ENCODE measurements at places on chromosomes 1 and 21.

DNA sequence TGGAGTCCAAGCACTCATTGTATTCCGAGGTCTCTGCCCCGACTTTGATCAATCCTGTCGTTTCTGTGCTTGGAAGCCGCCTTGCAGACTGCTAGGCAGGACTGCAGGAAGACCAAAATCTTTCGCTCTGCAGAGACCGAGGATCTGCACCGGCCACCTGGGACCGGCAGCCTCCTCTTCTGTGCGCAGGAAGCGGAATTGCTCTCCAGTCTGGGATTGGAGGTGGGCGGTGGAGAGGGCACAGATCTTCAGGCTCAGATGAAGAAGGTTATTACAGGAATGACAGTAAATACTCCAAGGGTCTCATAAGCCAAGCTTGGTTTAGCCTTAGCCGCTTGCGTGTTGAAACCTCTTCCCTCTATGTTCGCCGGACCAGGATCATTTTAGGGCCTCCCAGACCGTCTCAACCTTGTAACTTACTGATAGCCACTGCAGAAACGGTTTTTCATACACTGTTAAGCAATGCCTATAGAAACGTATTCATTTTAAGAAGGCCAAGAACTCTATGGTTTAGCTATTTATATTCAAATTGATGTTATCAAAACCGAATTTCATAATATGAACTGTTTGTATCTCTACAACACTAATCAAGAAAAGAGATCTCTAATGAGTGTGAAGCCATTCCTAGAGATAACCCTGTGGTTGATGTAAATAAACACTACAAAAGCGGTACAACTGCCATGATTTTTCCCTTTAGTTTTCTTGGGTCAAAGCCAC, 1.1 kb downstream of the MIA3 start:
- no peak for DNase-seq

DNA sequence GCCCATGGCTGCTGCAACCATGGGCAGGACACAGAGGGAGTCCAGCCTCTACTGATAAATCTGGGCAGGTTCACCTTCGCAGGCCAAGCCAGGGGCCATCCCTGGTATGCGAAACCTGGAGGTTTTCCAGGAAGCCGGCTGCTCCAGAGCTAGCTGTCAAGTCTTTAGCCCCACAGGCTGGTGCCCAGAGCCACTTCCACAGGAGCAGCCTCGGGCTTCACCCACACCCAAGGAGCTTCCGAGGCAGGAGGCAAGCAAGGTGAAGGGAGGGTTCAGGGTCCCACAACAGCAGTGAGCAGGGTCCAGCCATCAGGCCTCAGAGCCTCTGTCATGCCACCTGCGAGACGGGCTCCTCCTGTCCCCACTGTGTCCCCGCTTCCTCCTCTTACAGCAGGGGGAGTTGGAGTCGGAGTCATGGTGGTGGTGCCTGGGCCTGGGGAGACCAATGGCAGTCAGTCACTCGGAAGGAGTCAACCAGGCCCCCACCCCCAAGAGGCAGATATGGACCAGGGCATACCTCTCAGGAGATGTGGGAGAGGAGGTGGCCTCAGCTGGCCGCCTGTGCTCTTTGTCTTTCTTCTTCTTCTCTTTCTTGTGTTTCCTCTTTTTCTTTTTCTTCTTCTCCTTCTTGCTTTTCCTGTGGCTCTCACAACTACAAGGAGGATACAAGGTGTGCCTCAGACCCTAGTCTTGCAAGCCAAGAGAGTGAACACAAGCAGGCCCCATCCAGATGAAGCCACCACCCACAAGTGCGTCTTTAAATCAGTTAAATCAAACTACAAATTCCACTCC, 2.1 kb downstream of the C1orf35 start:
- DNase-seq, result no peak

DNA sequence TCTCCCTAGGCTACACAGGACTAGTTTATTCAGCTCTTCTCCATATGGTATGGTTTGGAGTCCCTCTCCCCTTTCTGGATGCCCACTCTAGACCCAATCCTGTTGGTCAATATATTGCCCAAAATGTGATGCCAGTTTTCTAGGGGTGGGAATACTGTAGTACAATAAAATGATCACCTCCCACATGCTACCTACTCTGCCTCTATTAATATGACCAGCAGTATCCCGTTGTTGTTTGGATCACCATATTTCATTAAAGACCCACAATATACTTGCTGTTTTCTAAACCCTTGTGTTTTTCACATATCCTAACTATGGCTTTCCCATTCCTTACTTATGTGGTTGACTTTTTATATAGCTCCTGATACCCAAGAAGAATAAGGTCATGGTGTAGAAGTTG, 95.9 kb upstream of the IGSF21 start:
- DNase-seq, result no peak

DNA sequence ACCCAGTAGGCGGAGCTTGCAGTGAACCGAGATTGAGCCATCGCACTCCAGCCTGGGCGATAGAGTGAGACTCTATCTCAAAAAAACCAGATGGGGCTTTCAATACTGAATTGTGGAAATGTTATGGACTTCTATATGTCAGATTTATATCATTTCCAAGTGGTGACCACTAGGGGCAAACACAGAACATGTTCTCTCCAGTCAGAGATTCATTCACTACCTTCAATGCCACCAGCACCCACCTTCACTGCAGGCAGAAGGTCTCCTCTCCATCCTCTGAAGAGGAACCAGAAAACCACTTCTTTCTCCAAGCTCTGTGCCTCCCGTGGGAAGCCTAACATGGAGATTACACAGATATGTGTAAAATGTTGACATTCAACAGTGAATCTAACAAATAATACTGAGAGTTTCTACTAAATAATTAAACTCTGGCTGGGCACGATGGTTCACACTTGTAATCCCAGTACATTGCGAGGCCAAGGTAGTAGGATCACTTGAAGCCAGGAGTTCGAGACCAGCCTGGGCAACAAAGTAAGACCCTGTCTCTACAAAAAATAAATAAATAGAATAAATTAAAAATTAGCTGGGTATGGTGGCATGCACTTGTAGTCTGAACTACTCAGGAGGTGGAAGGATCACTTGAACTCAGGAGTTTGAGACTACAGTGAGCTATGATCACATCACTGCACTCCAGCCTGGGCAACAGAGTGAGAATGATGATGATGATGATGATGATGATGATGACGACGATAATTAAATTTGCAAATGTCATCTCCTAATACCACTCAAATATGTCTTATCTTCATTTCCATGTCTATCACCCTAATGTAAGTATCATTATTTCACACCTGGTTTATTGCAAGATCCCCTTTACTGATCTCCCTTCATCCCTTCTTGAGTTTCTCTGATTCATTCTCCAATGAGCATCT, 151.1 kb downstream of the ZNF281 start:
- no peak for DNase-seq

GRCh38 chr1:109740615-109741373, at the start of gene GSTM3:
TSS of gene GSTM3 (minus strand) at chr1:109741038. CDS start at chr1:109740287, 751 bp downstream.
- DNase-seq, result no peak

- DNase-seq, result no peak
Observed at GRCh38 chr1:7334475-7335035, 436.5 kb upstream of the VAMP3 start.

GRCh38 chr1:8598783-8599182, 218.7 kb downstream of the RERE start:
- no peak for DNase-seq

DNA sequence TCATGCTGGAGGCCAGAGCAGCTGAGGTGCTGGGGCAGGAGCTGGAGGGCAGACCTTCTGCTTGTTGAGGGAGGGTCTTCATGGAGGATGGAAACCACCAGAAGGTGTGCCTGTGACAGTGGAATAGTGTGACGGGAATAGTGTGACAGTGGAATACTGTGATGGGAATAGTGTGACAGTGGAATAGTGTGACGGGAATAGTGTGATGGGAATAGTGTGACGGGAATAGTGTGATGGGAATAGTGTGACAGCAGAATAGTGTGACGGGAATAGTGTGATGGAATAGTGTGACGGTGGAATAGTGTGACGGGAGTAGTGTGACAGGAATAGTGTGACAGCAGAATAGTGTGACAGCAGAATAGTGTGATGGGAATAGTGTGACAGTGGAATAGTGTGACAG, 325.1 kb downstream of the HHAT start:
- DNase-seq, result no peak

DNA sequence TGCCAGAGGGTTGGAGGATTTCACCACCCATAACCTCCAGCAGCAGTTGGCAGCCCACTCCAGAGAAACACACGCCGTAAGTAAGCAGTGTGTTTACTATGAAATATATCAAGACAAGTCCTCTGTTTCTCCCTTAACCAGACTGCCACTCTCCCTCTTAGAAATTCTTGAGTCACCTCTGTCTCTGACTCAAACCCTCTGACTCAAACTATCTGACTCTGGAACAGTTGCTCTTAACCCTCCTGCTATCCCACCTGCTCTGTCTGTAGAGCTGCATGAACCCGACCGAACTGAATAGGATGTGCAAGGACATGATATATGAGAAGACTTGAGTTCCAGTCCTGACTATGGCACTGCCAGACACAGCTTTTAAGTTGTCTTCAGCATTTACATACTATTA, 14.1 kb downstream of the INPP5B start:
- DNase-seq, result no peak

DNA sequence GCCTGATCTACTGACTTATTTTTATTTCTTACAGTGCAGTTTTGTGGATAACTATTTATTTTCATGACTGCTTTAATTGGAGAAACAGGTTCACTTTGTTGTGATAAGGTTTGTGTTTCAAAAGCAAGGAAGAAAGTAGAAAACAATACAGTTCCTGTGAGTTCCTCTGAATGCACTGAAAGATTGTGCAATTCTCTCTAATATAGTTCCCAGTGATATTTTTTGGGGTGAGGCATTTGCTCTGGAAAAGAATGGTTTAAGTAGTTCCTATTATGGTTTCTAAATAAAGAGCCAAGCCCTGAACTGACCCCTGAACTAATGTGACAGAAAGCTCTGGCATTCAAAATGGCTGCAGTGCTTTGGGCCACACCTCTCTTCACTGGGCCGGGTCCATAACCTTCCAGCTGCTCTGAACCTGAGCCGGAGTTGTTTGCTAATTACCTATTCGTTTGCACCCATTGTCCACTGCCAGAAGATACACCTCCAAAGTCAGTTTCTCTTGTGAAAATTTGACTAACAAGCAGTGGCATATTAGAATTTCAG, 56.6 kb upstream of the VTCN1 start:
- DNase-seq, result no peak

DNA sequence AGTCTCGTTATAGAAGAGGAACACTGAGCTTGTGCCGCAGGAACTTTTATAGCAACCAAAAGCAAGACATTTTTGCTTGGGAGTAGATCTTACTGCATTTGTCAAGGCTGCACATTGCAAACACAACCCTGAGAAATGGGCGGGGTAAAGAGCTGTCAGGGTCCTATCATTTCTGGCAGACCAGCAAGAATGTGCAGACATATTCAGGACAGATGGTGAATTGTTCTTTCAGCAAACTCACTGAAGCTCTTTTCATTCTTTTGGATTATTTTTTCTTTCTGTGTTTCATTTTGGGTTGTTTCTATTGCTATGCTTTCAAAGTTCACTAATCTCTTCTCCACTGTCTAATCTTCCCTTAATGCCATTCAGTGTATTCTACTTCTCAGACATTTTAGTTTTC, 5.1 kb upstream of the ACTN2 start:
- DNase-seq, result no peak

DNA sequence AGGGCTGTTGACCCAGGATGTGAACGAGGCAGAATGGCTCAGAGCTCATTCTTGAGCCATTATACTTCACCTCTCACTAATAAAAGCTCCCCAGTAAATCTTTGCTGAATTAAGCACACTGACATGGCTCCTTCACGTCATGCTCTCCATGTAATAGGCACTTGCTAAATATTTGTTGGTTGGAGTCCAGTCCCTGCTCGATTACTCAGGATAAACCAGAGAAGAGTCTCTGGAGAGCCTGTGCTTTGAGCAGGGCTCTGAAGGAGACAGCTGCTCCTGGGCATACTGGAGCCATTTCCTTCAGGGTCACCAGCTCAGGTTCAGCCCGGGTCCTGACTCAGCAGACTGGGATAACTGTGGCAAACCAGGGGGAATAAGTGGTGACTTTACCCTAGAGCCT, 46.9 kb downstream of the HLX start:
- DNase-seq, result no peak

DNA sequence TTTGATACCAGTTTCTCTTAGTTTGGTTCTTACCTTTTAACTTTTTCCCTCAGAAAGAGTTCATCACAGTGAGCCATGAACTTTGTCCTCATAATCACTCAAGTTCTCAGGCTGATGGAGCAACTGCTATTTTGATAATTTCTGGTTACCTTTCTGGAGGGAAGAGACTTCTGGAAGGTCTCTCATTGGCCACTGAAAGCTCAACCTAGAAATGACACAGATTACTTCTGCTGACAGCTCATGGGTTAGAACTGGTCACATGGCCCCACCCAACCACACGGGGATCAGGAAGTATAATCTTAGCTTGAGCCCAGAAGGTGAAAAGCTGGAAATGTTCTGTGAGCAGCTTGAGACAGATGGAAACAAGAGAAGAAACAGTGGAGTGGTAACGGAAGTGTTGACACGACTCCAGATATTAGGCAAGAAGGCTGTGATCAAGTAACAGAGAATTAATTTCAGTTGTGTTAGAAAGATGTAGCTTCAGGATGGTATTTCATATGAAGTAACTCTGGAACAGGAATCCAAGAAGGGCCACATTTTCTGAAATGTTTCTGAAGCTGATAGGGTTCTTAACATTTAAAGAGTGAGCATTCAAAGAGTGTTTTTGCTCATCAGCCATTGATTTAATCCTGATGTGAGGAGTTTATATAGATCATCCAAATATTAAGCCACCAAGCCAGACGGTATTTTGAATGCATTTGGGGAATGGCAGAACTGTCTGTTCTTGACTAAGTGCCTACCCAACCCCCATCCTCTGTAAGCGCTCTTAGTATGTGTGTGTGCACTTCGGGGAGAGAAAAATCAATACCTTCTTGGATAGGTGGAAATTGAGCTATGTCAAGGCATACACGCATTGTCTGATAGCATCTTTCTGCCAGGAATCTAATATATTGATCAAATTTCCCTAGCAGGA, 21.9 kb upstream of the XPR1 start:
- DNase-seq, result no peak

DNA sequence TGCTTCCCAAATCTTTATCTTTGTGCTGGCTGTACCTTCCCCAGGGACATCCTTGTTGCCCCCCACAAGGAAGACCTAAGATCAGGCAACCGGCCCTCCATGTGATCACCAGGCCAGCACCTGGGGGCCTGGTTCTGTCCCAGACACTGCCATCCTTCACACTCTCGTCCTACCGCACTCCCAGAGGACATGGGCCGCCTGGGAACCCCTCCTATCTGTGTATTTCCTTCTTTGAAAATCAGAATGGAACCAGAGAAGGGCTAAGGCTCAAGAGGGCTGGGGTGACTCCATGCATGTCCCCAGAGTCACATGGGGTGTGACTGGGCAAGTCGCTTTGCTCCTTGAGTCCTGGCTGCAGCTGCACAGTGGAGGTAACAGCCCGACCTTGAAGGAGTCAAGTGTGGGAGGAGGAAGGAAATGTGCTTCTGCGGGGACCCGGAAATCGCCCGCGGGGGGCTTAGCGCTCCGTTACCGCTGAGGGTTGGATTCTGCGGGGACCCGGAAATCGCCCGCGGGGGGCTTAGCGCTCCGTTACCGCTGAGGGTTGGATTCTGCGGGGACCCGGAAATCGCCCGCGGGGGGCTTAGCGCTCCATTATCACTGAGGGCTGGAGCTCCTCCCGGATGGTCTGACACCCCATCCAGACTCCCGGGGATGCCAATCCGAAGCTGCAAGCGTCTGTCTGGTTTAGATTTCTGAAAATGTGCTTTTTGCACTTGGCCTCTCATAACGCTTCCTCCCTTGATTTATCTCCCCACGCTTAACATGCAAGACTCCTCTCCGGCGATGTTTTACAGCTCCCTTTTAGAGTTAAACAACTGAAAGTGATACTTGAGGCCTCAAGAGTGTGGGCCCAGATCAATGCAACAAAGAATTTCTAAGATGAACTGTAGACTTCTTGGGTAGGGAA, 278.9 kb downstream of the NPHP4 start:
- DNase-seq, result no peak

All from CMK (cell line).